Cardiac fibroblast (primary cell): ENCODE measurements at places on chromosomes 4 and X.

DNA sequence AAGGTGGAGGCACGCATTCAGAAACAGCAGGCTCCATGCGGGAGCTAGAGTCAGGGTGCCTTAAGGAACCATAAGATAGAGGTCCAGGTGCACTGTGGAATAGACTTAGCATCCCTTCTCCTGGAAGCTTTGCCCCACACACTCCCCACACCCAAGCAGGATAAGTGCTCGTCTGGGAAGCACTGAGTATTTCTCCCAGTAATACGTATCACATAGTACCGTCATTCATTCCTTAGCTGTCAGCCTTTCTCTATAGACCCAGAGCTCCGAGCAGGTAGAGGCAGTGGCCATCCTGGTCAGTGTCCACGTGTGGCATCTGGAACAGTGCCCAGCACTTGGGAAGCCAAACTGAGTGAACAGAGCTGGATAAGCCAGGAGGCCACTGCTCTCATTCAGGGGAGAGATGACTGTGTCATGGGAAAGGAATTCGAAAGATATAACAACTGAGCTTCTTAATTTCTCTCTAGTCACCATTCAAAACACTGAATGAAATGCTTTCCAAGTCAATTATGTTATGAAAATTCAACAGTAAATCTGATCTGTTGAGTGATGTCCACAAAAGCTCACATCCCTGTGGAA lies 9.9 kb downstream of the APBB2 start:
- peak; percentile 86 for DNase-seq

DNA sequence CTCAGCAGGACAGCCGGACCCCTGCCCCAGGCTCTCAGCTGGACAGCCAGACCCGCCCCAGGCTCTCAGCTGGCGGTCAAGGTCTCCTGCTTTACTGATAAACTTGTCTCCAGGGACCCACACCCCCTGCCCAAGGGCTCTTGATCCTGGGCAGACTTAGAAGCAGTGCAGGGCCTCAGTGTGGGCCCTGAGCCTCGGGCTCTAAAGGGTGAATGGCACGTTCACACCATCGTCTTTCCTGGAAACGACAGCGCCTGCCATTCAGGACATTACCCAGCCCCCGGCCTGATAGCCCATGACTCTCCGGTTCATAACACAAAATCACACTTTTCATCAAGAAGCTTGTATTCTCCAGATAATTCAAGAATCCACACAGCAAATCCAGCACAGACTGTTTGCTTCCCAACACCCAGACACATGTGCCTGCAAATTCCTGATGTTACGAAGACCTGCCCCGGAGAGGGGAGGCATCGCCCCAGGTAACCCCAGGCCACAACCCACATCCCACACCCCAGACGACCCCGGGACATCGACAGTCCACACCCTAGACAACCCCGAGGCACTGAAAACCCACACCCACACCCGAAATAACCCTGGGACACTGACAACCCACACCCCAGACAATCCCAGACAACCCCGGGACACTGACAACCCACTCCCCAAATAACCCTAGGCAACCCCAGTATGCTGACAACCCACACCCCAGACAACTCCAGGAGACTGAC lies 136.8 kb downstream of the FAM53A start:
- peak; percentile 10 for DNase-seq

GRCh38 chrX:12985331-12985730 lies 10.4 kb downstream of the TMSB4X start:
- no peak for DNase-seq

GRCh38 chrX:100072336-100072735 lies 337.7 kb downstream of the PCDH19 start:
- no peak for DNase-seq

DNA sequence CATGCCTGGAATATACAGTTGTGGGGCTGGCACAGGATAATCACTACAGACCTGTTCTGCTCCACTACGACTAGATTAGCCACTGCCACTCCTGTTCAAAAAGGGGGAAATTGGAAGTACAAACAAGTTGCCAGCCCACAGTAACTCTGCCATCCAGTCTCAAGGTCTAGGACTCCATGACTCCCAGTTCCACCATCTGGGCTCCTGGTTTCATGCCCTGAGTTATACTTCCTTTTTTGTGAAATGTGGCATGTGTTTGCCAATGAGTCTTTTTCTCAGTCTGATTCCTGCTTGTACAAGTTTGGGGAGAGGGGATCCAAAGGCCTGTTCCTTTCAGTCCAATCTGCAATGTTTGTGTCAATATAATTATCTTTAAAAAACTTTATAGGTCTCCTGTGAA lies 1.0 kb upstream of the BLOC1S4 start:
- DNase-seq = no peak

GRCh38 chr4:82519776-82520175 lies 42.0 kb downstream of the TMEM150C start:
- DNase-seq = peak; percentile 51

- no peak for DNase-seq
Observed at GRCh38 chr4:164943192-164943591, 34.3 kb downstream of the TRIM61 start.

GRCh38 chr4:119493419-119493818 lies 135.2 kb downstream of the PDE5A start:
- DNase-seq = peak; percentile 35

DNA sequence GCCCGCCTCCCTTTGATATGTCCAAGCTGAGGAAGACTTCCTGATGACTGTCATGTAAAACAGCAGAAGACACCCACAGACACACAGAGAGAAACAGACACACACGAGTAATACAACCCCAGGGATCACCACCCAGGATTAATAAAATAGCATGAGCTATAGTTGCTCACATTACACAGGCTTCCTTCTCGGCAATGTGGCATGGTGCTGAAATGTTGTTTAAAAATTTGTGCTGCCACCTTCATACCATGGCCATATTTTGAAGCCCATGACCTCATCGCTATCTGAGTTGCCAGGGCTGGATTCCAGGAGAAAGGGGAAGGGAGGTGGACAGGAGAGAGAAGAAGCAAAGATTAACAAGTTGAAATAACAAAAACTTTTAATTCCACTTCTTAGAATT lies 111.7 kb downstream of the SYNPO2 start:
- no peak for DNase-seq

GRCh38 chr4:173682609-173683008 lies 152.6 kb upstream of the HAND2 start:
- DNase-seq = no peak

- no peak for DNase-seq
Observed at GRCh38 chr4:29805916-29806480, 914.2 kb upstream of the PCDH7 start.

DNA sequence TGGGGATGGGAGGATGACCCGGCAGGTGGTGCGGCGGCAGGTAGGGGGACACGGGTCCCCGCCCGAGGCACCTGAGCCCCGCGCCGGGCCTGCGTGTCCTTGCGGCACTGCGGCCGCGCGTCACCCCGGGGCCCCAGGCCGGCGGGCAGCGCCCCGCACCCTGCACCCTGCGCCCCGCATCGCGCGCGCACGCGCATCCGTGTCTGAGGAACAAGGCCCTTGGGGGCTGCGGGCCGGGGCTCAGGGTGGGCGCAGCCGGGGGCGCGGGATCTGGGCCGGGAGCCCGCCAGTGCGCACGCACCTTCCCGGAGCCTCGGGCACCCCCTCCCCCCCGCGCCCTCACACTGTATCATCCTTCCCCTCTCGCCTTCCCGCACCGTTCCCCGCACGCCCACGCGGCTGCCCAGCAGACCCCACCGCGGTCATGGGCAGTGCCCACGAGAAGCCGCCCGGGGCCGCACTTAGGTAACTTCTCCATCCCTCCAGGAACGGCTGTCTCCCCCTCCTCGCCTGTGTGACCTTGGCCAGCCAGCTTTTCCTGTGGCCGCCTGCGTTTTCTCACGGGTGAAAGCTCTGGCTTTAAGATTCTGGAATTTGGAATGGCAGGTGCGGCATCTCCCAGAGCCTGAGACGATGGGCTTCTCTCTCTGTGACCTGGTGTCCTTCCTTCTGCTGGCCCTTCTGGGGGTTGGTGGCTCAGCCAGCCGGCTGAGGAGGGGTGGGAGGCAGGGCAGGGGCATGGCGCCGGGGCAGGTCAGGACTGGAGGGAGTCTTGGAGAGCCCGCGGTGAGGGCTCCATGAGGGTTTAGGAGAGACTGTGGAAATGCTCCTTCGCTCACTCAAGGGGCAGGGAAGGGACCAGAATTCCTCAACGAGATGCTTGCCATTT lies 748 bp downstream of the ATP2B3 start:
- no peak for DNase-seq

- DNase-seq = no peak
Observed at GRCh38 chrX:10086676-10087075, 70.1 kb upstream of the CLCN4 start.

GRCh38 chr4:4461850-4462249 lies 74.9 kb downstream of the NSG1 start:
- no peak for DNase-seq

DNA sequence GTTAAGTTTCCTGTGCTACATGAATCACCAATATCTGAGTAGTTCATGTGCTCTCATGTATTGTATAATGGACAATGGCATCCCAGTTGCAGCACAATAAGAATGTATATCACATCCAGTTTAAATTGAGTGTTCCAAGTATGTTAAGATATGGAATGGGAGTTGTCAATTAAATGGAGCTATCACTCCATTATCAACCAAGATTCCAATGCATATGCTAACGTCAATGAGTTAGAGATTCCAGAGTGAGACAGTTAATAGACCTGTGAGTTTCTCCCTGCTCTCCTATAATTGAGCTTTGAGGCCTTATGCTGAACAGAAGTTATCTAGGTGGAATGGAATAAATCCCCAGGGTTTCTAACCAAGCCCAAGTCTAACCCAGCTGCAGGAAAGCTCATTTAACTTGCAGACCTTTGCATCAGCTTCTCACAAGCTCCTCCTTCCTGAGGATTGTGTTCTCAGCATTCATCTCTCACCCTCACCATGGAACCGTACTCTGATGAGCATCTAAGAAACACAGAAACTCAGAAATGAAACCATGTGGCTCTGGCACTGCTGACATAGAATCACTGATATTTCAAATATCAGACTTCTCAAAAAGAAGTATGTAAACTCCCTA lies 84.8 kb downstream of the TIGD2 start:
- no peak for DNase-seq

DNA sequence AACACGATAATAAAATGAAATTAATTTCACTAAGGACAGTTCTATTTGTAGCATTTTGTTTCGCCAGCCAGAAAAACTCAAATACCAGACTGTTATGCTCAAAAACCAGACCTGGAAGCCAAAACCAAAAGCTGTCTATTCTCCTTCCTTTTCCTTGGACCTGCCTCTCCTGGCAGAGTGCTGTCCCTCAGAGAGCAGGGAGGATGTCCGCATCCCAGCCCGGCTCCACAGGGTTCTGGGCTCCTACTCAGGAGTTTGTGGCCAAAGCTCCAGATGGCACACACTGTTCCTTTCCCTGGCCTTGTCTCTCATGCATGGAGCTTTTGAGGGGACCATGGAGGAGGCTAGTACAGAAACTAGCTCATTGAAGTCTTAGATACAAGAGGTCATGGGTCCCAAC lies 41.9 kb upstream of the C1QTNF7 start:
- DNase-seq = no peak

- DNase-seq = no peak
Observed at GRCh38 chr4:47713129-47713834, 124.6 kb downstream of the CORIN start.

- no peak for DNase-seq
Observed at GRCh38 chr4:184689681-184690080, 40.1 kb downstream of the PRIMPOL start.

DNA sequence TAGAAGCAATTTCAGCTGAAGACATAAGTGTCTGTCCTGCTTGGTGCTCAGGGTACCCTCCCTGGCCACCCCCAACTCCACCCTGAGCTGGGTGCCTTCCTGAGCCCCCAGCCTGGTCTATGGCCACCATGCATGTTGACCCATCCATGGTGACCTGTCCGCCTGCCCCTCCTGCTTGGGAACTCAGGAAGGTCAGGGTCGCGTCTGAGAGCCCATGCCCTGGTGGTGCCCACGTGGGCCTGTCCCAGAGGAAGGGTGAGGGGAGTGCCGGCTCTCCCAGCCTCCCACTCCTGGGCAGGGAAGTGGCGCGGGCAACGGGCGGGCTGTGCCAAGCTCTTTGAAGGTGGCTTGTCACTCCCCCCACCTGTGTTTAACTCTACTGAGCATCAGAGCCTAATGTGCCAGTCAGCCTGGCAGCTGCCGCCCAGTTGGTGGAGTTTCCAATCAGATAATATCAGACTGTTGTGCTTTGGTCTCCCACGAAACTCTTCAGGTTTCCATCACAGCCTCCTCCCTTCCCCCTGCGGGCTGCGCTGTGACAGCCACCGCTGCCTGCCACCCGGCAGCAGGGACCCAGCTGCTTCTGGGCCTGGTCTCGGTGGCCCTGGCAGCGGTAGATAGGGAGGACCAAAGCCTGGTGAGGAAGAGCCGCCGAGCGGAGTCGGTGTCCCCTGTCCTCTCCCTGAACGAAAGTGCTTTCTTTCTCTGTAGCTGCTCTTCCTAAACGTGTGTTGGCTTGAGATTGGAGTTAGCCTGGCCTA lies 4.8 kb downstream of the SH3BP2 start:
- DNase-seq = no peak

DNA sequence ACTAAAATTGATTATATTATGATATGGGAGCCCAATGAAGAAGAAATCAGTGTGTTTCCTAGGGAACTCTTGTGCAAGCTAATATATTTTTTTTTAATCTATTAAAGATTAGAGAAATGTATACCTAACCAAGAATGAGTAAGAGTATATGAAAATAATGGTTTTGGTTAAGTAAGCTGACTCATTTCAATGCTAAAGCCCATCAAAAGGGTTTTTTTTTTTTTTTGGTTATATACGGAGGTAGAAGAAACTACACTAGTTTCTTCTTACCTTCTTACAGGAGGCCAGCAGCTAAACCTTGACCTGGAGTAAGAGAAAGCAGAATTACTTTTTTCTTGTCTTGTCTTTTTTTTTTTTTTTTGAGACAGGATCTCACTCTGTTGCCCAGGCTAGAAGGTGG lies 27.5 kb downstream of the RUFY3 start:
- no peak for DNase-seq

GRCh38 chrX:95662200-95662599 lies 1022.4 kb upstream of the DIAPH2 start:
- DNase-seq = no peak

DNA sequence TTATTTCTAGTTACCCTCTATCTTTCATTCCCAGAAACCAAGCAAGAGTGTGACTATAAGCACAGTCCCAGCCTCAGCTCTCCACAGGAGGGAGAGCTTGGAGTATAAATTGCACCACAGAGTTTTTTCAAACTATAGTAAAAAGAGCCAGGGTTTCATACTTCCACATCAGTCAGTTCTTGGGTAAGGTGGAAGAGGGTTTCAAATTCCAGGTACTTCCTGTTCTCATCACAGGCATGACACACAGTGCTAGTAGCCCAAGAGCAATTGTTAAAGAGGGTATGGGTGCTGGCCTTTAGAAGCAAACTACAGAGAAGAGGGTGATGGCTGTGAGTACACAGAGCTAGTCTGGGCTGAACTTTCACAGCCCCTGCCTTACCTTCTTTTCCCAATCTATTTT lies 5.7 kb upstream of the IL1RAPL1 start:
- no peak for DNase-seq
